ENCODE measurements at places on chromosomes 3 and 15.

GRCh38 chr3:120772081-120772480 is 29.5 kb downstream of the GTF2E1 start:
- no peak for DNase-seq

- DNase-seq, result no peak
These were observed 3.5 kb upstream of the ITGB5 start for GRCh38 chr3:124890573-124891190.

- DNase-seq, result no peak
These were observed 145.1 kb downstream of the TP63 start for GRCh38 chr3:189776149-189776824.

DNA sequence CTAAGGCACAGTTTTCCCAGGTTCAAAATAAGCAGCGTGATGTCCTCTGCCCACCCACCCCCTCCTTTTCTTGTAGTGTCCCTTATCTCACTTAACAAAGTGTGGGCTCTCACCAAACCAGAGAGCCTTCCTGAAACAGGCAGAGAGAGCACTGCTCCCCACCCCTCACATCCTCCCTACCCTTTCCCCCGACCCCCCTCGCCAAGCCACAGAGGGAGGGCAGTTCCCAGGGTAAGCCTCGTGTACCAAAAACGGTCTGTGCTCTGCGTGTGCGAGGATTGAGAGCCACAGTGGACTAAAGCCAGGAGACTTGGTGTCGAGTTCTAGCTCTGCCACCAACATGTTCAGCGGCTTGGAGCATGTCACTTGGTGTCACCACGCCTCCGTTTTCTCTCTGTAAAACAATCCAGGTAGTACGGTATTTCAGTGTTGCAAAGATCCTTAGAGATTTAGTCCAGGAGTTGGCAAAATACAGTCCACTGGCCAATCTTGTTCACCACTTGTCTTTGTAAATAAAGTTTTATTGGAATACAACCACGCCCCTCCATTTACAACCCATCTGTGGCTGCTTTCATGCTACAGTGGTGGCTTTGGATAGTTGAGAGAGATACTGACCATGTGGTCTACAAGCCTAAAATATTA is 249.9 kb downstream of the OPA1 start:
- no peak for DNase-seq

DNA sequence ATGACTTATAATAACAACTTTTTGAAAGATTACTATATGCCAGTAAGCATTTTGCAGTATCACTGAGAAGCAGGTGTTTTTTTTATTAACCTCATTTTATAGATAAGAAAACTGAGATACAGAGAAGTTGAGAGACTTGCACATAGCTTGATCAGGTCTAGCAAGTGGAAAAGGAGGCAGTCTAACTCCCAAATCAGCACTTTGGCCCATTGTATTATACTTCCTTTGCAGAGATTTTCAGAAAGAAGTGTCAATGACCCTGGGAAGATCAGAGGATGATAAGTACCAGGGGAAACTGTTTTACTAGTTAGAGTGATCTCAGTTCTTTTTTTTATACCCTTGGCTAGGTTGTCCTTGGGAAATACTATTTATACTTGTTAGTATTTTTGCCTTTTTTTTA is 358.7 kb downstream of the SQOR start:
- DNase-seq, result no peak

- DNase-seq, result no peak
These were observed 1041.7 kb downstream of the AGBL1 start for GRCh38 chr15:87121336-87121735.

DNA sequence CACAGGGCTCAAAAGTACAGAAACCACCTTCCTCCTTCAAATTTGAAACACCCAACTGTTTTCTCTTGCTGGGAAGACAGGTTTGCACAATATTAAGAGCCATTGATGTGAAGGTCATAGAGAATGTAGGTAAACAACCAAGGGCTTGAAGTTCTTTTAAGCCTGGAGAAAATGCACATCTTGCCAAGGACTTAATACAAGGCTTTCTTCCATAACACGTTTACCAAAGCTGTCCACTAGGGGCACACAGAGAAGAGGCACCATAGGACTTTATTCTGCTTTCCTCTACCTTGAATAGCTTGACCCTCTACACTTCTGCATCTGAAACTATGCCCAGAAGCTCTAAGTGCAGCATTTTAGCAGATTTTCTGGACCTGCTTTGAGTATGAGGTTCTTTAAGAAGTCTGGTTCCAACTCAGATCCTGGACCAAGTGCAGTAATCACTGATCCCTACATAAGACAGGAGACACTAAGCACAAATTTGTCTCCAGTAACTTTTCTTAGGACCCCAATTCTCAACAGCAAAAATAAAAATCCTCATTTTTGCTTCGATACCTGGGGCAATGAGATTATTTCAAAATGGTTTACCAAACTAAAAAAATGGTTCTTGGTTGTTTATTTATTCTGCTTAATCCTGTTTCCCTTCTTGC is 138.0 kb downstream of the FBN1 start:
- no peak for DNase-seq

- DNase-seq, result no peak
These were observed 254.0 kb upstream of the SOX2 start for GRCh38 chr3:181457756-181458155.

GRCh38 chr3:78314327-78314726 is 1274.4 kb downstream of the ROBO2 start:
- no peak for DNase-seq

- no peak for DNase-seq
These were observed 84.8 kb upstream of the POMGNT2 start for GRCh38 chr3:43190670-43191069.

DNA sequence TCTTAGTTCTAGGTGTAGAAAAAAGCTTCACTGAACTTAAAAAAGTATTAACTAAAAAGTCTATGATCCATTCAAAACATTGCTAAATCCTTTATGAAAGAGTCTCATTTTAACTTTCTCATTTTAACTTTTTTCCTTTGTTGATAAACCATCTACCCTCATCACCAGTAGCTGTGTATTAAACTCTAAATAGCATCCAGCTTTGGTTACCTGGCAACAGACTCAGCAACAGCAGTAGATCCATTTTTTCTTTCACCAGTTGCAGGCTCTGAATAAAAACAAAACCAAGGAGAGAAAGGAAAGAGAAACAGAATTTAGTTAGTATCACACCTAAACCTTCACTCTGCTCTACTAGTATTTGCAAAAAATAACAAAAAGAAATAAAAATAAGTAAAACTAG is 51.6 kb downstream of the TP53BP1 start:
- DNase-seq, result no peak

- no peak for DNase-seq
These were observed 24.9 kb upstream of the MYZAP start for GRCh38 chr15:57566834-57567233.

GRCh38 chr15:66622591-66623022 is 56.8 kb upstream of the LCTL start:
- no peak for DNase-seq

- no peak for DNase-seq
These were observed 113.8 kb downstream of the ADAMTSL3 start for GRCh38 chr15:83767741-83768140.

DNA sequence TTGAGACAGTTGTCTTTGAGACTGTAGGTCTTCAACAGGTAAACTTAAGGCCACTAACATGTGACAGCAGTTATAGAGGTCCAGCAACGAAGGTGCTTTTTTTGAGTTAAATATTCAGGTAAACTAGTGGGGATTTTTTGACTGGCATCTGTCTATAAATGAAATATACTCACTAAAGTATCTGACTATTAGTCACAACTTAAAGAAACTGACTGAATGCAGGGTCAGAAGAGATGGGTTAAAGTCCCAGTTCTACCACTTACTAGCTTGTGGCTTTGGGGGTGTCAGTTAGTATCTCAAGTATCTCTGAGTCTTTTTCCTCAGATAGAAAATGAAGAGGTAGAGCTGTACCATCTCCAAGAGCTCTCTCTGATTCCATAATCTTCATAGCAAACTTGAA is 18.0 kb downstream of the MIX23 start:
- no peak for DNase-seq

- DNase-seq, result no peak
These were observed 41.4 kb upstream of the GLCE start for GRCh38 chr15:69119001-69119400.

- no peak for DNase-seq
These were observed 301.5 kb downstream of the PYDC2 start for GRCh38 chr3:191762323-191762960.

DNA sequence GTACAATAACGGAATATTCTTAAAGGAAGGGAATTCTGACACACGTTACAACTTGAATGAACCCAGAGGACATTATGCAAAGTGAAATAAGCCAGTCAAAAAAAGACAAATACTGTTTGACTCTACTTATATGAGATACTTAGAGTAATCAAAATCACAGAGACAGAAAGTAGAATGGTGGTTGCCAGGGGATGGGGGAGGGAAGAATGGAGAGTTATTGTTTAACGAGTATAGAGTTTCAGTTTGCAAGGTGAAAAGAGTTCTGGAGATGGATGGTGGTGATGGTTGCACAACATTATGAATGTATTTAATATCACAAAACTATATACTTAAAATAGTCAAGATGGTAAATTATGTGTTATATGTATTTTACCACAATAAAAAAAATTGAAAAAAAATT is 112.9 kb upstream of the ARHGEF3 start:
- DNase-seq, result no peak

- no peak for DNase-seq
These were observed 5.2 kb downstream of the CDV3 start for GRCh38 chr3:133578548-133579191.

GRCh38 chr15:35530698-35531097 is 15.3 kb downstream of the DPH6 start:
- DNase-seq, result no peak

GRCh38 chr3:29565236-29565635 is 284.4 kb downstream of the RBMS3 start:
- DNase-seq, result no peak

- no peak for DNase-seq
These were observed 314.9 kb downstream of the SLC9A9 start for GRCh38 chr3:143533391-143533790.

DNA sequence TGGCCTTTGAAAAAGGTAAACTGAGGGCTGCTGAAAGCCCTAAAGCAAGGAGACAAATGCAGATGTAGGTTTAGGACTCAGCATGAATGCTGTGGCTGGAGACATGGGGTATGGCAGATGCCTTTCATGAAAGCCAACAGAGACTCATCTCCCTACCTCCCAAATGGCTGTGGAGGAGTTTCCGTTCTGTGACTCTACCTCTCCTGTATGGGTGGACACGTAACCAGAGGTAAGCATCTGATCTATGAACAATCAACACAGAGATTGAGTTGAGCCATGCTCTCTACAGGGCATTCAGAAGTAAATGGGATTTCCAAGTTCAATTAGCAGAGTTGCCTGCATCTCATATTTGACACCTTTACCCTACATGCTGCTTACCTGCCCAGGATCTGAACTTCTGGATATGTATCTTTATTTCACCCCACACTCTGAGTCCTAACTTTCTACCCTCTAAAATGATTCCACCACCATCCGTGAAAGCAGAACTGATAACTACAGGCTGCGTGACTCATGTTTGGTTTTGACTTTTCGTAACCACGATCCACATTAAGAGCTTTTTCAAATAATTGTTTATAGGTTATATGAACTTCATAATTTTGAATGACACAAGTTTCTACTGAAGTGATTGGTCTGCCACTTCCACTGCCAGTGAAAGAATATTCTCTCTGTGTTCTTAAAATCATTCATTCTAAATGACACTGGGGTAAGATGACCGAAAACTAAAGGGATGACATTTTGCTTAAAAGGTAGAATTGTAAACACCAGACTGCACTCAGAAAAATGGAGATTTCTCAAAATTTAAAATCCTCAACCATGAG is 1058.7 kb downstream of the FHIT start:
- no peak for DNase-seq

- DNase-seq, result no peak
These were observed 17.1 kb upstream of the GCNT3 start for GRCh38 chr15:59594493-59594942.

GRCh38 chr3:108088697-108089096 is 2.1 kb downstream of the CD47 start:
- DNase-seq, result no peak

GRCh38 chr3:194879126-194879877 is 193.6 kb downstream of the FAM43A start:
- no peak for DNase-seq

DNA sequence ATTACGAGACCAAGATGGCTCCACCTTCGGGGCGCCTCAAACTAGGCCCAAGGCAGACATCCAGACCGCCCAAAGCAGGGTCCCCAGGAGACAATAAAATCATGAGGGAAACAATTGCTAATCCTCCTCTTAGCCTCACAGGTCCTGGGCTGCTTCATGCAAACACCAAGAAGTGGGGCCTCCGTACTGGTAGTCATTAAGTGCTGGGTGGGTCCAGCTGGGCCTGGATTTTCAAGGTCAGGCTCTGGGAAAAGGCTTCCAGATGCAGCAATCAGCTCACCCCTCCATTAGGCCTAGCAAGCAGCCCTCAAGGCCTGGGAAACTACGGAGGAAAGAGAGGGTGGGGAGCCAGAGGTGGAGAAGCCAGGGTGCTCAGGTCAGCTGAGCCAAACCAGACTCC is 634 bp downstream of the FBXL22 start:
- no peak for DNase-seq

DNA sequence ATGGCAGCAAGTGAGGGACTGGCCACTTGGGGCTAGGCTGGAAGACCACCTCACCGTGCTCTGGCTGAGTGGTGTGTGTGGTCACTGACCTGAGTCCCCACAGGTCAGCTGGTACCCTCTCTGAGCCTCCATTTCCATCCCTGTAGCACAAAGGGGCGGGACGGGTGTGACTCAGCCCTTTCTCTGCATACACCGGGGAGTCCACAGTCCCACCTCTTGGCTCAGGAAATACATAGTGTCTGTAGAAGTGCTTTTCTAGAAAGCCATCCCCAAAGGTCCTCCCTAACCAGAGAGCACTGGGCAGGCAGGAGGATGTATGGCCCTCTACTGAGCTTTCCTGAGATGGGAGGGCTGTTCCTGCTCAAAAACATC is 27.2 kb downstream of the WNT7A start:
- DNase-seq, result no peak

GRCh38 chr3:129195731-129196256 is 12.1 kb upstream of the CNBP start:
- DNase-seq, result no peak

- no peak for DNase-seq
These were observed 7.0 kb downstream of the LAMP3 start for GRCh38 chr3:183155499-183155898.

GRCh38 chr3:168364967-168365366 is 269.2 kb upstream of the GOLIM4 start:
- DNase-seq, result no peak

DNA sequence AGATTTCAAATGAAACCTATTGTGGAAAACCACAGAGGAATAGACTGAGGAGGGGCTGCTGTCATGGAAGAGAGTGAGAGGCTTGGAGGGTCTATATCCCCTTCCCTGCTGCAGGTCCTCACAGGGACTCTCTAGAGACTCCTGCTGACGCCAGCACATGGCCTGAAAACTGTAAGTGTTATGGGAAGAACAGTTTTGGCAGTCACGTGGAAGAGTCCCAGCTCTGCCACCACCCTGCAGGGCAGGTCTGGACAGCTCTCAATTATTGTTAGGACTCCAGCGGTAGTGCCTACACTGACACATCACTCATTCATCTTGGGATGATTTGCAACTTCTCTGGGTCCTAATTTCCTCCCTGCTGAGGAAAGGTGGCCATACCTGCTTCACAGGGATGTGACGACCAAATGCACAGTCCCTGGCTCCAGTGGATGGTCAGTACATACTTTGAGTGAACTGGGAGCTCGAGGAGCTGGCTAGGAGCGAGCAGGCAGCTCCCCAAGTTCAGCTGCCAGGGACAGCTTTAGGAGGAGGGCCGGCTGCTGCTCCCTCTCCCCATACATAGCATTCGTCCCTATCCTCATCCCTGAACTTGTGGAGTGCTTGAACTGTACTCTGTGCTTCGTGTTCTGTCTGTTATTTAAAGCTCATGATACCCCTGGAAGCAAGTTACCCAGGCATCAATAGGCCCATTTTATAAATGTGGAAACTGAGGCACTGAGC is 49.2 kb downstream of the CTXND1 start:
- DNase-seq, result no peak
